ENCODE measurements at places on chromosomes 4 and X. TPM values are rescaled to one million over a fixed set of nuclear protein-coding genes. Genes with fewer than 3 reads are reported as not detected.

Gene GJB1
- total RNA-seq = not detected

DNA sequence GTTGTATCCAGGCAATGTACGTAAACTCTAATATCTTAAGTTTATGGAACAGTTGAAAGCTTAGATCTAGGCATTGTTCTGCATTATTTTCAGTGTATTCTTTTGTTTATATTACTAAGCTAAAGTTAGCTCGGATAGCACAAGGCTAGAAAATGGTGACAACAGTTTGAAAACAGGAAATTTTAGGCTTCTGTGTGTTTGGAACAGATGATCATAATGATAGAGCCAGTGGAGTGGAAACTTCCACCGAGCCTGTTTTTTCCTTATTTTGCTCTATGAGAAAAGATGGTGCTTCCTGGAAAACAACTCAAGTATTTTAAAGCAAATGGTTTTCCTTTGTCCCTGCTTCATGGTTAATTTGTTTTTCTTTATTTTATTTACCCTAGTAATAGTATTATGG is 70.8 kb downstream of the GAB1 start:
- H3K27me3 ChIP-seq = no peaks in the 10 kb centered on the region
- H3K36me3 ChIP-seq = no peaks in the 10 kb centered on the region
- H3K4me3 ChIP-seq = no peak overlapping the region
- no peak for DNase-seq
- peak overlapping the region; percentile 63 for H3K27ac ChIP-seq

Gene DSPP
- not detected for total RNA-seq

DNA sequence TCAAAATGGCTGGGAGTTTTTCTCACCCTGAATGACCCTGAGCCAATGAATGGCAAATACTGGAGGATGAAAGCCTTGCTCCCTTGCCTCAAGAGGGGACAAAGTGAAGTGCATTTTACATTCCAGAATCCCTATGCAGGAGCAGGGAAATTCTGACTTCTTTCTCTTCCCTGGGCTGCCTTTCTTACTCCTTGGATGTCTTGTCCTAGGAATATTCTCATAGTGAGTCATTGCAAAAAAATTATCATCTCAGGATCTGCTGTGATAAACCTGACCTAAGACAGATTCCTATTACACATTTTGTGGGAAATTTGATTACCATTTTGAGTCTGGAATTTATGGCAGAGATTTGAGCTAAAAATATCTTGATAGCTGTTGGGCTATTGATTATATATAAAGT is 199.9 kb downstream of the TMA16 start:
- no peak overlapping the region for H3K27ac ChIP-seq
- H3K4me3 ChIP-seq = no peak overlapping the region
- H3K36me3 ChIP-seq = no peaks in the 10 kb centered on the region

DNA sequence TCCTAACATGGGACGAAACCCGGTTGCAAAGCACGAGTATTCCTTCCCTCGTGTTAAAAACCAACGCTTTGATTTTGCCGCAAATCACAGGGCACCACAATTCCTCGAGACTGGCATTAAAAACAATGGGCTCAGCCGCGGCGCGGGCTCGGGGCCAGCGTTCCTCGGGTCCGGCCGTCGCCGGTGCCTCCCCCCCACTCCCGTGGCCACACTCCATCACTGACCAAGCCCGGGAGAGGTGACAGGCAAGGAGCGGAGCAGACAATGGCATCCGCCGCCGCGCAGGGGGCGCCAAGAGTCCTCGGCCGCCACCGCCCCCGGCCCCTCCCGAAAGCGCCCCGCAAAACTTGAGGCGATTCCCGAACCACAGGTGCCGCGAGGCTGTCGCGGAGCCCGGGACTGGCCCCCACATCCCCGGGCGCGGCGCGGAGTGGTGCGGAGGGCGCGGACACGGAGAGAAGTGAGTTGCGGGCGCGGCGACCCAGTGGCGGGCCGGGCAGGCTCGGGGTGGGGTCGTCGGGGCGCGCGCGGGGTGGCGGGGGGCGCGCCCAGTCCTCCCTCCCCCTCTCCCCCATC is 445 bp downstream of the AP1S2 start:
- H3K27me3 ChIP-seq = no peaks in the 10 kb centered on the region
- H3K4me1 ChIP-seq = no peaks in the 10 kb centered on the region
- H3K4me3 ChIP-seq = peak overlapping the region; percentile 73
- H3K36me3 ChIP-seq = peaks cover 4% of the 10 kb centered on the region
- H3K27ac ChIP-seq = peak overlapping the region; percentile 94
- peak; percentile 60 for DNase-seq

Gene UNC5C
- total RNA-seq = 2.1 TPM

- no peaks in the 10 kb centered on the region for H3K36me3 ChIP-seq
- no peak overlapping the region for H3K27ac ChIP-seq
- no peaks in the 10 kb centered on the region for H3K27me3 ChIP-seq
- H3K4me1 ChIP-seq = no peaks in the 10 kb centered on the region
Measured at GRCh38 chr4:3017504-3017903, 54.1 kb downstream of the GRK4 start.

DNA sequence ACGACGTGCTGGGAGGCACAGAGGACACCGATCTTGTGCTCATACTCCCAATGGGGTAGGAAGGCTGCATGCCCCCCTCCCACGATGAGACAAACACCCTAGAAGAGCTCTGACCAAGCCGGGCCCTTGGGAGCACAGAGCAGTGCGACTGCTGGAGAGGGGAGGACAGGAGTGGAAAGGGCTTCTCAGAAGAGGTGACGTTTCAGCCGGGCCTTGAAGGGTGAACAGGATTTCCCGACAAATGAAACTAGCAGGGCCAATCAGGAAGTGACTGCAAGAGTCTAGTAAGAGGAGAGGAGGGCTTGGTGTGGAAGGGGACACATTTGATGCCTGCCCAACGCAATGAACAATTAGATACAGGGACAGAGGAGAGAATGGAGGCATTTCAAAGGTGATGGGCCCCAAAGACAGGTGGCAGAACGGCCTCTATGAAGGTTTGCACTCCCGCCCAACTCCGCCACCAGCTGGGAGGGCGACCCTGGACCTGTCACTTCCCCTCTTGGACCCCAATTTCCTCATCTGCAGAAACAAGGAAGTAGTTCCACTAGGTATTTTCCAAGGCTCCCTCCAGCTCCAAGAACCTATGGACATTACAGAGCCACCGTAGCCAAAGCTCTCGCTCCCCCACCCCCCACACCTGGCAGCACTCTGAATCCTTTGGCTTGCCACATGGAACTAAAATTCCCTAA is 3.9 kb downstream of the HCFC1 start:
- H3K4me3 ChIP-seq = no peak overlapping the region
- H3K27me3 ChIP-seq = no peaks in the 10 kb centered on the region
- peaks cover 8% of the 10 kb centered on the region for H3K4me1 ChIP-seq
- no peak for DNase-seq
- H3K27ac ChIP-seq = peak overlapping the region; percentile 43
- H3K36me3 ChIP-seq = peaks cover 19% of the 10 kb centered on the region

DNA sequence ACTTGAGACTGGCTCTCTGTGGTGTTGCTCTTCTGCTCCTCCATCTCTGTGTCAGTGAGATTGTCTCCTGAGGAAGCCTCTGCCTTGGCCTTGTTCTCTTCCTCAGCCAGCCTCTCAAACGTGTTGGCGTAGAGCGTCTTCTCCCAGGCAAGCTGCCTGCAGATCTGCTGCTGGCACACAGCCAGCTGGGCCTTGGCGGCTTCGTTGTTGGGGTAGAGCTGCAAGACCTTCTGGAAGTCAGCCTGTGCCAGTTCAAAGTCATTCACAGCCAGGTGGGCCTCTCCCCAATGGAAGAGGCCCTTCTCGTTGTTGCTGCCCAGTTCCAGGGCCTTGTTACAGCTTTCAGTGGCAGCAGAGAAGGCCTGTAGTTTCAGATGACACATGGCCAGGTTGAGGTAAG is 159.1 kb downstream of the NDST3 start:
- no peaks in the 10 kb centered on the region for H3K36me3 ChIP-seq
- H3K4me1 ChIP-seq = no peaks in the 10 kb centered on the region
- no peak overlapping the region for H3K4me3 ChIP-seq
- no peak for DNase-seq

Gene ODAPH
- total RNA-seq = not detected

DNA sequence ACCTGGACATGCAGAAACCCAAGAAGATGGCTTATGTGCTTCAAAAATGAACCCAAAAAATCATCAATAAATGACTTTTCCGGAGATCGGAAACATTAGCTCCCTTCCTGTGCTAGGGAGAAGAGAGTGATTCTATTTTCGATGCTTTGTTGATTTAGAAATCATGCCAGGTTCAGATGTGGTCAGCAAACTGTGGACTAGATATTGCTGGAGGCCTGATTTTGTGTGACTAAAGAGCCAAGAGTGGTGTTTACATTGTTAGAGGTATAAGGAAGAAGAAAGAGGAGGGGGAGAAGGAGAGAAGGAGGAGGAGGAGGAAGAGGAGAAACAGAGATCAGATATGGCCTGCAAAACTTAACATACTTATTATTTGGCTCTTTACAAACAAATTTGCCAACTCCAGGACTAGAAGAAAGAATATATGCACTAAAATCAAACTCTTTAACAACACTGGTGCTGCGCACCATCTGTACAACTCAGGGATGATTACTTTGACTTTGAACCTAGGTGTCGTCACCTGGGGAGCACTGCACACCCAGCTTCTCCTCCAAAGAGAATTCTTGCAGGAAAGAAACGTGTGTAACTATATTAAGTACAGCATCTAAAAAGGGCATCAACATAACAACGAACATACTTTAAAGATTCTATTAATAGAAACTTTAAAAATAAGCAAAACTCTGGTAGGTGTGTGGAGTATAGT is 664.9 kb upstream of the LCORL start:
- no peaks in the 10 kb centered on the region for H3K27me3 ChIP-seq
- no peaks in the 10 kb centered on the region for H3K36me3 ChIP-seq
- H3K4me1 ChIP-seq = no peaks in the 10 kb centered on the region
- H3K27ac ChIP-seq = no peak overlapping the region
- no peak overlapping the region for H3K4me3 ChIP-seq

Gene NEUROG2
- total RNA-seq = not detected

Gene ZNF157
- total RNA-seq = 0.25 TPM

Gene ADGRA3
- 23.1 TPM for total RNA-seq

DNA sequence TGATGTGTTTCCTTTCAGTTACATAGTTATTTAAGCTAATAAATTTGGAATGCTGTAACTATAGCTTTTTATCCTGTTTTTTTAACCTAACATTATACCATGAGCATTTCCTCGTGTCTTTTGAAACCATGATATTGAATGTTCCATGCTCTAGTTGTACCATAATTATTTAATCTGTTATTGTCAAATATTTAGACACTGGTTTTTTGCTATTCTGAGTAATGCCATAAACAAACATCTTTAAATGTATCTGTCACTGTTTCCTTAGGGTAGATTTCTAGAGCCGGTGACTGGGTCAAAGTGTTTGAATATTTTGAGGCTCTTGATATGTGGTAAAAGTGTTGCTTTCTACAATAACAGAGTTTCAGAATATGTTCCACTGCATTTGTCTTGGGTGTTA is 5.4 kb downstream of the IGBP1 start:
- no peak for DNase-seq
- H3K36me3 ChIP-seq = peaks cover 39% of the 10 kb centered on the region
- no peak overlapping the region for H3K4me3 ChIP-seq
- H3K27me3 ChIP-seq = peaks cover 12% of the 10 kb centered on the region
- H3K4me1 ChIP-seq = peaks cover 9% of the 10 kb centered on the region
- no peak overlapping the region for H3K27ac ChIP-seq

GRCh38 chr4:159010563-159011260 is 92.2 kb upstream of the RAPGEF2 start:
- DNase-seq = peak; percentile 58
- H3K36me3 ChIP-seq = no peaks in the 10 kb centered on the region
- H3K27me3 ChIP-seq = no peaks in the 10 kb centered on the region
- no peak overlapping the region for H3K4me3 ChIP-seq
- H3K27ac ChIP-seq = no peak overlapping the region

DNA sequence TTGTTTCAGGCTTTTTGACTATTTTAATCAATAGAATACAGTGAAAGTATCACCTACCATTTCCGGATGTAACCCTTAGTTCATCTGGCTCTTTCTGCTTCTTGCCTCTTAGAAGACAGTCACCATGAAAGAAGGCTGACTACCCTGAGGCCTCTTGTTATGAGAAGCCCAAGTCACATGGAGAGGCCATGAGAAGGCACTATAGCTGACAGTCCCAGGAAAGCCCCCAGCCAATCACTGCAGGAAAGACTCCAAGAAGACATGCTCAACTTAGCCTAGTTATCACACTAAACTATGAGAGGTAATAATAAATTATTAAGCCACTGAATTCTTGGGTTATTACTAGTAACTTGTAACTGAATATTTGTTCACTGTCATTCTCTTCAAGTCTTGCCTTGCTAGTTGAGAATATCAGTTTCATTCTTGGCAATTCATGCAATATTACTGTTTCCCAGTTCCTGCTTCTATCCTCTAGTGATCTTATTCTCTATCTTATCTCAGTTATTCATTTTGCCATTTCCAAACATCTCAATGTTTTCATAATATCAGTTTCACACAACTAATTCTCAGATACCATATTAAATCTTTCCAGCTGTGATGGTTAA is 57.1 kb upstream of the GUCY1A1 start:
- H3K4me1 ChIP-seq = peaks cover 18% of the 10 kb centered on the region
- no peak for DNase-seq
- H3K27ac ChIP-seq = peak overlapping the region; percentile 11
- no peaks in the 10 kb centered on the region for H3K27me3 ChIP-seq
- H3K4me3 ChIP-seq = no peak overlapping the region

GRCh38 chr4:41989994-41990364 is 351 bp upstream of the SLC30A9 start:
- peaks cover 26% of the 10 kb centered on the region for H3K4me1 ChIP-seq
- H3K36me3 ChIP-seq = no peaks in the 10 kb centered on the region
- H3K27me3 ChIP-seq = no peaks in the 10 kb centered on the region
- DNase-seq = no peak
- peak overlapping the region; percentile 93 for H3K27ac ChIP-seq
- peak overlapping the region; percentile 90 for H3K4me3 ChIP-seq

Gene MAGED4
- total RNA-seq = 1.0 TPM

- H3K27ac ChIP-seq = no peak overlapping the region
- DNase-seq = no peak
- no peaks in the 10 kb centered on the region for H3K27me3 ChIP-seq
- H3K4me3 ChIP-seq = no peak overlapping the region
Measured at GRCh38 chr4:32145987-32146386, 1425.8 kb downstream of the PCDH7 start.

Gene NKX6-1
- not detected for total RNA-seq

GRCh38 chr4:88196013-88196365 is 37.5 kb upstream of the ABCG2 start:
- H3K4me1 ChIP-seq = no peaks in the 10 kb centered on the region
- H3K27ac ChIP-seq = no peak overlapping the region
- H3K36me3 ChIP-seq = no peaks in the 10 kb centered on the region
- no peaks in the 10 kb centered on the region for H3K27me3 ChIP-seq
- no peak overlapping the region for H3K4me3 ChIP-seq

Gene IL21
- total RNA-seq = not detected

Gene GAGE2A
- not detected for total RNA-seq

GRCh38 chr4:663438-664428 is 10.3 kb downstream of the ATP5ME start:
- H3K36me3 ChIP-seq = no peaks in the 10 kb centered on the region
- DNase-seq = no peak
- no peaks in the 10 kb centered on the region for H3K27me3 ChIP-seq
- H3K4me1 ChIP-seq = peaks cover 19% of the 10 kb centered on the region
- peak overlapping the region; percentile 65 for H3K4me3 ChIP-seq

- peaks cover 6% of the 10 kb centered on the region for H3K27me3 ChIP-seq
- H3K27ac ChIP-seq = no peak overlapping the region
- H3K4me1 ChIP-seq = no peaks in the 10 kb centered on the region
- H3K36me3 ChIP-seq = no peaks in the 10 kb centered on the region
Measured at GRCh38 chrX:80246271-80246670, 174.0 kb upstream of the TENT5D start.

- DNase-seq = no peak
- H3K36me3 ChIP-seq = no peaks in the 10 kb centered on the region
- no peaks in the 10 kb centered on the region for H3K27me3 ChIP-seq
- no peak overlapping the region for H3K27ac ChIP-seq
- H3K4me1 ChIP-seq = peaks cover 22% of the 10 kb centered on the region
- H3K4me3 ChIP-seq = no peak overlapping the region
Measured at GRCh38 chr4:7333024-7333780, 101.5 kb downstream of the PSAPL1 start.
